Muscle of back (tissue), 13 donors: ENCODE measurements at places on chromosomes 1 and 21. TPM values are rescaled to one million over a fixed set of nuclear protein-coding genes. Genes with fewer than 3 reads are reported as not detected.

DNA sequence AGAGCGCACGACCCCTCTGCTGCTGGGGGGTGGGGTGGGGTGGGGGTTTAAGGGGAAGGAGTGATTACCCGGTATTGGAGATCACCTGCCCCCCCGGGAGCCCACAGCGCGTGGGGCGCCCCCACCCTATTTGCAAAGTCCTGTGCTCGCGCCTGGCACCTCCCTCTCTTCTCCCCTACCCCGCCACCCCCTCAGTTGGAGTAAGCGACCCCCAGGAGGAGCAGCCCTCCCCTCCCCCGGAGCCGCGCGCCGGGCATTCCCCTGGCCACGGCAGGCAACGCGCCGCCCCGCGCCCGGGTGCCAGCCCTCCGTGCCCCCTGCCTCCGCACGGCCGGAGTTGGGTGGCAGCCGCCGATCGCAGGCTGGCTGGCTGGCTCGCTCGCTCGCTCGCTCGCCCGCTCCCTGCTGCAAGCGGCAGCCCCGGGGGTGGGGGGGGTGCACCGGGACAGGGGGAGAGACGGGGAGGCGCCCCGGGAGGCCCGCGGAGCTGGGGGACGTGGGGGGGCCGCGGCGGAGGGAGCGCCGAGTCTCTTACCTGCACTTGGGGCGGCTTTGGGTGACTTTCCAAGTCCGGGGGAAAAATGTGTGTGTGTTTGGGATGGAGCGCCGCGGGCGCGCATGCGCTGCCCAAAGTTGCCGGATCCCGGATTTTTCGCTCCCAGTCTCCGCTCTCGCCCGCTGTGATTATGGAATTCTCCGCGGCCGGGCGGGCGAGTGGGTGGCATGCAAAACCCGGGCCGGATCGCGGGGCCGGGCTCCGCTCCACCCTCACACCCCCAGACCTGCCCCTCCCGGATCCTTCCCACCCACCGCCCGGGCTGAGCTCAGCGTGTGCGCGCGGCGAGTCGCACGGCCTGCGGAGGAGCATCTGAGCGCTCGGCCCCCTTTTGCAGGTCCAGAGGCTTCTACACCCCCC lies at the start of gene CASZ1:
Gene CASZ1 (minus strand): TSS at position 618 of the 916 bp plus-strand sequence. CDS start 102,757 bp downstream, outside the sequence.
- peak; percentile 94 for DNase-seq

DNA sequence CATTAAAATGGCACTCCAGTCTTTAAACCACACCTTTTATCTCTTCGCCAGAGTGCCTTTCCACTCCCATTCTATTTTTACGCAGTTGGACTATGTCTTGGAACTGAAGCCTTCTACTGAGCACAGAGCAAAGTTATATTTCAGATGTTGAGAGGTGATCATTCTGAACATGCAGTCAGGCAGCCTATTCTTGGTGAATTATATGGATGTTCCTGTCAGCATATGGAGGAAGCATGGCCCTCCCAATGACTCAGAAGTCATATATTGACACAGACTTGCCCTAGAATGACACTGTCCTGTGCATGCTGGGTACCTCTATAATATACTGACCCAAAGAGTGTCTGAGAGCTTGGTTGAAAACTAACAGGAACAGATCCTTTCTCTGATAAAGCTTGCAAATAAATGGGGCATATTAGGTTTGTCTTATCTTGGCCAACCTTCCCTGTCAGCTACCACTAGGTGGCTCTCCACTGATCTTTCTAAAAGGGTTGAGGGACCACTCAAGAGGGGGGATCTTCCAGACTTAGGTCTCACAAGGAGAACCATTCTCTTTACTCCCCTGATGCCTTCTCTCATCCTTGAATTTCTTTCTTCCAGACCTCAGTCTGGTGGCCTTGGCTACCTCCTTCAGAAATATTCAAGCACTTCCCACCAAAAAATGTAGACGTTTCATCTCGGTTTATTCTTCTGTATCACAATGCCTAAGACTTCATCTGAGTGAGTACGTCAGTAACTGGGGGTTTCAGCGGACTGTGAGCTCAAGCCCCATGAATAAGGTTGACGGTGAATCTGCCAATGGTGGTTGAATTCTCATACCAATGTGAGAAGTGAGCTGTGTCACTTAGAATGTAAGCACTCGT lies 11.8 kb upstream of the ALG14 start:
- no peak for DNase-seq

FCGR1A gene
- 2.1 TPM for polyA plus RNA-seq

PLD5 gene
- polyA plus RNA-seq = 1.2 TPM

DNA sequence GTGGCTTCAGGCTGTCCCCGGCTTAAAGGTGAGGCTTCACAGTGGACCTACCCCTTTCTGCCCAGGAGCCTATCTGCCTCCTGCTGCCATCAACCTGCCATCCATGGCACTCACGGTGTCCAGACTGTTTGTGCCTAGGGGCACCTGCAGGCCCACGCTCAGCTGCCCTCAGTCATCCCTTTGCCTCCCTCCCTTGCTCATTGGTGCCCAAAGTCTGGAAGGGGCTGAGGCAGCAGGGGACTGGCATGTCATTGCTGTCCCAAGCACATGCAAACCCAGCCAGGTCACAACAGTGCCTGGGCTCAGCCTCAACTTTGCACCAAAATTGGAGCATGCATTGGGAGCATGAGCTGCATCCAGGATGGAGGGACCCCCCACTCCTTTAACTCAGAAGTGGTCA lies 1142.7 kb upstream of the NCAM2 start:
- DNase-seq = no peak

GRCh38 chr1:157648317-157648716 lies 50.4 kb upstream of the FCRL4 start:
- DNase-seq = no peak

- no peak for DNase-seq
Measured at GRCh38 chr1:22705586-22705985, 5.1 kb upstream of the EPHB2 start.

GRCh38 chr1:184945678-184946412 lies 28.5 kb downstream of the NIBAN1 start:
- DNase-seq = peak; percentile 54

MFAP2 gene
- 64.7 TPM for polyA plus RNA-seq

DNA sequence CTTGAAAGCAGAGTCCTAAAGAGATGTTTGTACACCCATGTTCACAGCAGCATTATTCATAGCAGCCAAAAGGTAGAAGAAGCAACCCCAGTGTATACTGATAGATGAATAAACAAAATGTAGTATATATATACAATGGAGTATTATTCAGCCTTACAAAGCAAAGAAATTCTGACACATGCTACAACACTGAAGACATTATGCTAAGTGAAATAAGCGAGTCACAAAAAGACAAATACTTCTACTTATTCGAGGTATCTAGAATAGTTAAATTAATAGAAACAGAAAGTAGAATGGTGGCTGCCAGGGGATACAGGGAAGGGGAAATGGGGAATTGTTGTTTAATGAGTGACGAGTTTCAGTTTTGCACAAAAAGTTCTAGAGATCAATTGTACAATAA lies 23.5 kb downstream of the COP1 start:
- no peak for DNase-seq

CACNA1E gene
- 0.50 TPM for polyA plus RNA-seq

DNA sequence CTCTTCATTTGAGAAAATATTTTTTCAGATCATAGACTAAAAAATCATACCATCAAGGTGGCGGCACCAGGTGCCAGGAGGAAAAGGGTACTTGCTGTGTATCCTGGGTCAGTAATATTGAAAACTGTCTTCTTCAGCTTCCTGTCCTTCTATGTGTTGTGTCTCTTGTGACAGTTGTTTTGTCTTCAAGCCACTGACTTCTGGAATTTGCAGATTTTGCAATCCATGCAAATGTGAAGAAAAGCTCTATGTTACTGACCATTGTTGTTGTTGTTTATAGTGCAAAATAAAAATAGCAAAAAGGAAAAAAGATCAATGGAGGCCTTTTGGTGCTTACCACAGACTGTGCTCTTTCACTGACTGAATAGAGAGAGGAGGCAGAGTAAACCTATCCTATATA lies 83.2 kb upstream of the RHOU start:
- no peak for DNase-seq

GRCh38 chr1:57761628-57762027 lies 337.8 kb upstream of the DAB1 start:
- no peak for DNase-seq

- no peak for DNase-seq
Measured at GRCh38 chr1:32705516-32705915, 2.9 kb upstream of the SYNC start.

DNA sequence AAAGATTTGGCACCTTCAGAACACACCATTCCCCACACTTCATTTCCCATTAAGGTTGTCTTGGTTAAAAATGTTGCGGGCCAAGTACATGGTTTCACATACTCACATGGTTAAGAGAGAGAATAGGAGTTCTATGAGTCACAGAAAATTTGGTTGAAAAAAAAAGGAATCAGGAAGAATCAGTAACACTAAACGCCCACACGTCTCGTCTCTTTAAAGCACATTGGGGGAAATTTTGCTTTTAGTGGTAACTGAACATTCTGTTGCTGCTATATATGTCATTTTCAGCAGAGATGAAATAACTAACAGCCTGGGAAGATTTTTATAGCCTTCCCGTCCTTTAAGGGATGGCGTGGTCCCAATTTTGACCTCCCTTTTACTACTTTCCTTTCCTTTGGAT lies 132.9 kb upstream of the ERG start:
- DNase-seq = peak; percentile 45

CACHD1 gene
- polyA plus RNA-seq = 12.7 TPM

DNA sequence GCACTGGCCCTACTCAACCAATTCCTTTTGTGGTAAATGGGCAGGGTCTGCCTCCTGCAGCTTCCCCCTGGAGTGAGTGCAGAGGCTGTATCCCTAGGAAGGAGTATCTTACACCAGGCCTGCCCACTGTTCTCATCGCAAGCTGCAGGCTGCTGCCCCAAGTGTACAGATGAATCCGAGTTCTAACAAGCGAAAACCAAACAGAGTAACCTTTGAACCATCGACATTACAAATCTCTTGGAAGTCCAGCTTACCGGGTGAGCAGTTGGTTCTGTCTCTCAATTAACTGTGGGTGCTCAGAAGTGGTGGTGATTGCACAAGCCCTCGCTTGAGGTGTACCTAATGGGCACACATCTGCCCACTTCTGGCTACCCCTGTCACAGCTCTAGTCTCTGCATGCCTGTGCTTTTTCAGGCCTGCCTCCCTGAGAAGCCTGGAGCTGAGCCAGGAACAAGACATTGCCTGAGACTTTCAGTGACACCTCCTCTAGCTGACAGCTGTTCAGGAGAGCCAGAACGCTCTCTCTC lies 22.7 kb downstream of the INAVA start:
- DNase-seq = peak; percentile 40

GRCh38 chr21:37402251-37402867 lies 35.8 kb downstream of the DYRK1A start:
- no peak for DNase-seq

DNA sequence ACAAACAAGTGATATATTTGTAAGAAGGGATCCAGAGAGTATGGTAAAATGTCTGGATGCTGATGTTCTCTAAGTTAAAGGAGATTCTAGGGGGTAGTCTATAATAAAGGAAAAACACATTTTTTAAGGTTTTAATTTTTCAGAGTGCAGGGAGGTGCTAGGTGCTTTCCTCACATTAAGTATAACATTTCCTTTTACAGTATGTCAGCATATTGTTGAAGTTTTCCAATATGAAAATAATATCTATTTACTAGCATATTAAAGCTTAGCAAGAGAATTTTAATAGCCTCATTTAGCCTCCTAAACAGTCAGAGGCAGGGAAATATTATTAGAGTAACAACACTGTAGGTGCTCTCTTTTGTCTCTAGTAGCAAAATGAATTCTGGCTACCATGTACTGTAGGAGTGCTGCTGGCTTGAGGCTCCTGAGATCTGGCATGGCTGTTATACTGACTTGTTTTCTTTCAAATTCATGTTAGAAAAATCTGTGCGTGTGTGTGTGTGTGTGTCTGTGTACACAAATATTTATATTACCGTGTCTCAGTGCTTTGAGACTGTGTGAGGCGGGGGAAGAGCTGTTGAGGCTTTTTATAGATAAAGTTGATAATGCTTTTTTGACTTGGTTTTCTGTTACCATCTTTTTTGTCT lies 71.0 kb downstream of the POU2F1 start:
- no peak for DNase-seq

GRCh38 chr1:154743526-154744036 lies 126.5 kb downstream of the KCNN3 start:
- DNase-seq = no peak

DNA sequence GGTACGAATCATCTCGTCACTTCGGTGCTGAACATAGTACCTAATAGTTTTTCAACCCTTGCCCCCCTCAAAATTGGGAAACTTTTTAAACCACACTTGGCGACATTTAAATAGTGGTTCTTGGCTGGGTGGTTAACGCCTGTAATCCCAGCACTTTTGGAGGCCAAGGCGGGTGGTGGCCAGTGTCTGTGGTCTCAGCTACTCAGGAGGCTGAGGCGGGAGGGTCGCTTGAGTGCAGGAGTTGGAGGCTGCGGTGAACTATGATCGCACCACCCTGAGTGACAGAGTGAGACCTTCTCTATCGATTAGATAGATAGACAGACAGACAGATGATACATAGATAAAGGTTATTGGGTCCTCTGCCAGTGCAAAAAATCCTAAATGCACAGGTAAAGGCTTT lies 55.5 kb upstream of the RASAL2 start:
- no peak for DNase-seq

GRCh38 chr1:16092097-16092922 lies 18.9 kb upstream of the FAM131C start:
- DNase-seq = no peak

HSPA6 gene
- 0.43 TPM for polyA plus RNA-seq

DNA sequence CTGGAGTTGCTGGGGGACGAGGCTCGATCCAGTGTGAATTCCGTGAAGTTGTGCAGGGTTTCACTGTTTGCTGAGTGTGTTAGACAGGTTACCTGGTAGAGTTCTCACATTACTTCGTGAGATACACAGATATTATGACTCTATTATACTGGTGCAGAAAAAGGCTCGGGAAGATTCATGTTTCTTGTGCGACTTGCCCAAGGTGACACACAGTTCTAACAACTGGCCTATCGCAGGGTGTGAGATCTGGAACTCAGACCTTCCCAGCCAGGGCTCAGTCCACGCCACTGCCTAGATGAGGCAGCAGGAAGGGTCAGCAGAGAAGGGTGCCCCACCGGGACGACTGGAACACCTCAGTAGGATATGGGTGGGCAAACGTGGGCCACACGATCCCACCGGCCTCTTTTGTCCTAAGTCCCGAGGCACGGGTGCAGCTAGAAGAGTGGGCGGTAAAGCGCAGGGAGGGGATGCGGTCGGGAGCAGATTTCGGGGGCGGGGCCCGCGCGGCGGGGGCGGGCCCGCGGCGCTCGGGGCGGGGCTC lies 296 bp upstream of the RNPEP start:
- peak; percentile 85 for DNase-seq

DNA sequence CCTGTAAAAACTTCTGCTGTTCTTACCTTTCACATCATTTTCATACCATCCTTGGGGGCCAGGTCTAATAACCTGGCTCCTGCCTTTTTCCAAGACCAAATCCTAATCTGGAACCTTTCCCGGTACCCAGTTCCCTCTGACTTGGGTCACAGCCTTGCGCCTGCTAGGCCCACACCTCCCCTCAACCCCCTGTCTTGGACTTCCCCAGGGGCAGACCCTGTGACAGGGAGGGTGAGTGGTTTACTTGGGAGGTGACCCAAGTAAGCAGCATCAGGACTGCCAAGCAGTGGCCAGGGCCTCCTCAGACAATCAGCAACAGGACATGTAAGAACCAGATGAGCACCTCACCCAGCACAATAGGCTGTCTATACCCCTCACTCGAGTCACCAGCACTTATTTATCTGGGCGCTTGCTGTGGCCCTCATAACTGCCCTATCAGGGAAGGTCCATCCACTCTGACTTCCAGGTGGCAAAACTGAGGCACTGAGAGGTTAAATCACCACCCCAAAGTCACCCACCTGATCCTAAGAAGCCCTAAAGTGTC lies 124.7 kb downstream of the MATN1 start:
- DNase-seq = no peak

GRCh38 chr1:71647513-71648300 lies 566.9 kb upstream of the ZRANB2 start:
- DNase-seq = no peak
